ENCODE measurements at places on chromosomes 1 and 21.

DNA sequence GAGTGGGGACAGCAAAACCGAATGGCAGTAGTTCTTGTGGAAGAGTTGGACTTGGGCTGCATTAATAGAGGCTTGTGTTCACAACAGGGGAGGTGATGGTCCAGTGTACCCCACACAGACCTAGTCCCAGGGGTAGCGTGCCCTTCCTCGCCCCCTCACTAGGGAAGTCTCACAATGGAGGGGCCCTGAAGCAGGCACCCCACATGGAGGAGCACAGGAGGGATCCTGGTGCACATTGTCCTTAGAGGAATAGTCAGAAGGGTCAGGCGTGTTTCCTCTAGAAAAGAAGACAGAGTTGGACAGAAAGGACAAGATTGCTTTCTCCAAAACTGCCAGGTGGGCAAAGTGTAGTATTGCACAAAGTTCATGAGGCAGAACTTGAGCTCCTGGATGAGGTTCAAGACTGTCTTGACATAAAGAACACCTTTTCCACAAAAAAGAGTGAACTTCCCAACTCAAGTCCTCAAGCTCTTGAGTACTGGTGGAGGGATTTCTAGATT lies 23.3 kb downstream of the ETNK2 start:
- no peak for DNase-seq

GRCh38 chr21:41552254-41552653 lies 44.3 kb upstream of the TMPRSS2 start:
- no peak for DNase-seq

DNA sequence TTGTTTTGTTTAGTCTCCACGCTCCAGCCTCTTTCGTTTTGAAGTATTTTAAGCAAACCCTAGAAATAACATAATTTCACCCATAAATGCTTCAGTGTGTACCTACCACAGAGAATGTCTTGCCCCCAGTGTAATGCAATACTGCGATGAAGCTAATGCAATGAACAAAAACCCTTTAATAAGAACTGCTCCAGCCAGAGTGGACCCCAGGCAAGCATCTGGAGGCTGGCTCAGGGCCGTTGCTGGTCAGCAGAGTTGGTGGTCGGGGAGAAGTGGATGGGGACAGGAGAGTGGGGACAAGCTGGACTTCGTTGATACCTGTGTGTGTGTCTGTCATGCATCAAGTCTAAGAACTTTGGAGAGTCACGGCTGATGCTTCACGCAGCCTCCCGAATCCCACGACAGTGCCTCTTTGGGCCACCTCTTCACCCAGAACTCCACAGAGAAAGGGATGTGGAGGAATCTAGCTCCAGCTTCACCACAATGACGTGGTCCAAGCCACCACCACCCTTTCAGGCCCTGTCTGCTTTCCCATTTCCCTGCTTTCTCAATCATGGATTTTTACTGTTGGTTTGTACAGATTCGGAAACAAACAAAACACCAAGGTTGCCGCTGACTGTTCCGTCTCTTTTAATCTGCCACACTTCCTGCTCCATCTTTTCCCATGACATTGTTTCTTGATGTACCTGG lies 108.6 kb upstream of the ERRFI1 start:
- no peak for DNase-seq

GRCh38 chr1:89635825-89636815 lies 3.2 kb downstream of the LRRC8C start:
- DNase-seq: no peak

- no peak for DNase-seq
These were observed 20.4 kb upstream of the PLXNA2 start for GRCh38 chr1:208264469-208265121.

DNA sequence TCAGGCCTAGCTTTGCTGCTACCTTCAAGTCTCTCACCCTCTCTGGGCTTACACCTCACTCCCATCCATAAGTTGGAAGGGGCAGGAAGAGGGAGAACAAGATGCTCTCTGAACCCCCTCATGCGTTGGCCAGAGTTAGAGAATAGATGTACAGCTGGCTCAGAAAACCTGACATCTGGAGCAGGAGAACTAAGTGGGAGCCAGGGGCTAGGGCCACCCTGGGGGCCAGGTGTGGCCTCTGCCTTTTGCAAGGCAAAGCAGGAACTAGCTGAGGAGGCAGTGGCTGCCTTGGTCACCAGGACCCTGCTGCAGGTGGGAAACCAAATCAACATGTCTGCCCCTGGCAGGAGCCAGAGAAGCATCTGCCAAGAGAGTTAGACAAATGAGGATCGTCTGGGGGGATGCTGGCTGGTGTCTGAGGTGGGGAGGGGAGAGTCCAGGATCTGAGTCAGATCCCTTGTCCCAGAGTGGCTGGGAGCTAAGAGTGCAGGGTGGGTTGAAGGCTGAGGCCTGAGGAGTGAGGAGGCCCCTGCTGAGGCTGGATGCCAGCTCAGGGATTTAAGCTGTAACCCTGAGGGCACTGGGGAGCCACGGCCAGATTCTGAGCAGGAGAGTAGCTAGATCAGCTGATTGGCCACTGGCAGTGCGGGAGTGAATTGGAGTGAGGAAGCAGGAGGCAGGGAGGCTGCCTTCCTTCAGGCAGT lies 115.0 kb downstream of the EPHB2 start:
- DNase-seq: no peak

DNA sequence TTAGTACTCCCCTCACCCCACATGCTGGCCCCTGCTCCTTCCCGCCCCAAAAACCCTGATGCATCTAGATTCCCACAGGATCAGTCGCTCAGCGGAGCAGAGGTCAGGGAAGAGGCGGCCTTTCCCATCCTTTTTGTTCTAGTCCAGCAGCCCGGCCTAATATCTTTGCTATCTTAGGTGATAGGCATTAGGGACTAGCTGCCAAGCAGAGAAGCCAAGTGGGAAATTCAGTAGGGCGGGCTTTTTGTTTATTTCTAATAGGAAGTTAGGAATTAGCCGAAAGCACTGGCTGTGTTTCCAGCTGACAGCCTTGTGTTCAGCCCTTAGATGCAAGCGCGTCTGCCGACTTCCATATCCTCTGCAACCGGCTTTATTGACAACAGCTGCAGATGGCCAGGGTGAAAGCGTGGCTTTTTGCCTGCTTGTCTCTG lies 59.0 kb upstream of the BCAR3 start:
- no peak for DNase-seq

Data from tibial nerve (tissue), 4 donors.